ENCODE measurements at places on chromosomes 5 and 9. TPM values are rescaled to one million over a fixed set of nuclear protein-coding genes. Genes with fewer than 3 reads are reported as not detected.

PFN3 gene
- total RNA-seq, result not detected

INSL6 gene
- total RNA-seq, result not detected

PPP2R2B gene
- total RNA-seq, result 2.4 TPM

PDGFRB gene
- 0.66 TPM for total RNA-seq

SEC24A gene
- 5.6 TPM for total RNA-seq

GRIN3A gene
- not detected for total RNA-seq

VCAN gene
- 6.7 TPM for total RNA-seq

PCDHGB1 gene
- not detected for total RNA-seq

TMEM252 gene
- not detected for total RNA-seq

P4HA2 gene
- total RNA-seq, result 38.7 TPM

IER5L gene
- 46.1 TPM for total RNA-seq

ACTBL2 gene
- total RNA-seq, result 0.12 TPM

PALM2AKAP2 gene
- total RNA-seq, result 1.2 TPM

PCDHGB5 gene
- 10.3 TPM for total RNA-seq

FNBP1 gene
- 39.6 TPM for total RNA-seq

DNA sequence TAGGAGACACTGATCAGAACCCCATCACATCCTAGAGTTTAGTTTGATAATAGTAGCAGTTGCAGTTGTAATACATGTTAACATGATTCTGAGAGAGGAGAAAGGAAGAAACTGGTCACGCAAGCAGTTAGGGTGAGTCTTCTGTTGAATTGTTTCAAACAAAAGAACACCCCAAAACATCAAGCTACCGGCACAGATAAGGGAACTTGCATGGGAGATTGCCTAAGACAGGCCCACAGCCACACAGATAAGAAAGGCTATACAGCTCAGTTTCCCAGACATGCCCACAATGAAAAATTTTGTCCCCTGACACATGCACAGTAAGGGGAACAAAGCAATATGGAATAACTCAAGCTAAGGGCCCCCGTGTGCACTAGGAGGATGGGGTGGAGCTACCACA lies 15.9 kb downstream of the HSPB3 start:
- H3K27me3 ChIP-seq, result no peaks in the 10 kb centered on the region
- H3K4me3 ChIP-seq, result no peak overlapping the region
- no peak overlapping the region for H3K27ac ChIP-seq

- no peak for DNase-seq
- H3K4me3 ChIP-seq, result no peak overlapping the region
- H3K36me3 ChIP-seq, result no peaks in the 10 kb centered on the region
- H3K27me3 ChIP-seq, result no peaks in the 10 kb centered on the region
- H3K27ac ChIP-seq, result no peak overlapping the region
Observed at GRCh38 chr9:91677331-91677730, 253.7 kb upstream of the NFIL3 start.

DNA sequence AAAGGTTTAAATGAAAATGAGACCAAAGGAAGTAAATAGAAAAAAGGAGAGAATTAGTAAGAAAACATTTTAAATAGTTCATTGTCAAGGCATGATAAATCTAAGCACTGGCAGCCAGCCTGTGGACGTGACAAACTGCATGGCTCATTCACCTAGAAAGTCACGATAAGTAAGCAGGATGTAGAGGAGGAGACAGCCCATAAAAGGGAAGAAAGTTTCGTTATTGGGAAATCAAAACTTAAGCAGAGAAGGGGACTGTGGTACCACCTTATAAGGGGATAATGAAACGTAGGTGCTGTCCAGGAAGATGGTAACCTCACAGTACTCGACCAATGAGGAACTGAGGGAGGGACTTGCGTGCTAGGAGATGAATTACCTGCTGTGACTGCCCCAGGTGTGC lies 494.5 kb upstream of the GRAMD2B start:
- H3K27me3 ChIP-seq, result no peaks in the 10 kb centered on the region
- no peaks in the 10 kb centered on the region for H3K36me3 ChIP-seq
- no peak overlapping the region for H3K4me3 ChIP-seq
- H3K4me1 ChIP-seq, result peaks cover 8% of the 10 kb centered on the region

- H3K36me3 ChIP-seq, result no peaks in the 10 kb centered on the region
- H3K27me3 ChIP-seq, result no peaks in the 10 kb centered on the region
- peaks cover 30% of the 10 kb centered on the region for H3K4me1 ChIP-seq
- H3K4me3 ChIP-seq, result no peak overlapping the region
- DNase-seq, result no peak
Observed at GRCh38 chr5:34002629-34003328, 5.1 kb downstream of the AMACR start.

GRCh38 chr5:115657881-115658233 lies 32.0 kb upstream of the TMED7 start:
- peaks cover 21% of the 10 kb centered on the region for H3K4me1 ChIP-seq
- no peak overlapping the region for H3K4me3 ChIP-seq
- peaks cover 19% of the 10 kb centered on the region for H3K27me3 ChIP-seq
- peak; percentile 85 for DNase-seq

GRCh38 chr5:55852503-55852902 lies 1.3 kb downstream of the IL31RA start:
- H3K4me3 ChIP-seq, result no peak overlapping the region
- DNase-seq, result no peak
- no peaks in the 10 kb centered on the region for H3K36me3 ChIP-seq
- H3K27ac ChIP-seq, result no peak overlapping the region

GRCh38 chr5:102895976-102896375 lies 140.9 kb downstream of the PAM start:
- no peak overlapping the region for H3K27ac ChIP-seq
- no peaks in the 10 kb centered on the region for H3K4me1 ChIP-seq
- no peaks in the 10 kb centered on the region for H3K27me3 ChIP-seq
- no peak overlapping the region for H3K4me3 ChIP-seq
- DNase-seq, result no peak
- H3K36me3 ChIP-seq, result no peaks in the 10 kb centered on the region

- H3K4me3 ChIP-seq, result peak overlapping the region; percentile 81
- peak; percentile 30 for DNase-seq
- H3K27ac ChIP-seq, result no peak overlapping the region
- no peaks in the 10 kb centered on the region for H3K36me3 ChIP-seq
- no peaks in the 10 kb centered on the region for H3K4me1 ChIP-seq
Observed at GRCh38 chr9:29212397-29213387, 1639.4 kb upstream of the C9orf72 start.

DNA sequence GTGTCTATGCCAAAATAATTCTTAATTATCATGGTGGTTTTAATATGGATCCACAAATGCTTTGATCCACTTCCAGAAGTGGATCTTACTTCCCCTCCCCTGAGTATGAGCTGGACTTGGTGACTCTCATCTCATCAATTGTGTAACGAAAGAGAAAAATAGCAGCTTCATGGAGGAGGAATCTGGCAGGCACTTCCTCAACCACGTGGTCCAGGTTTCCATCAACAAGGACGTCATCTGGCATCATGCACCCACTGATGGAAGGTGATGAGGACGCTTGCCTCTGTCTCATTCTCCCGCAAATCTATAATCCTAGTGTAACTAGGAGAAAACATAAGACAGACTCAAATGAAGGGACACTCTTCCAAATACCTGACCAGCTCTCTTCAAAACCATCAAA lies 54.6 kb upstream of the S1PR3 start:
- H3K27ac ChIP-seq, result no peak overlapping the region
- H3K4me3 ChIP-seq, result no peak overlapping the region
- no peak for DNase-seq
- H3K36me3 ChIP-seq, result no peaks in the 10 kb centered on the region

GRCh38 chr9:70036641-70037040 lies 7.0 kb upstream of the MAMDC2 start:
- peaks cover 3% of the 10 kb centered on the region for H3K4me1 ChIP-seq
- no peak overlapping the region for H3K27ac ChIP-seq
- DNase-seq, result no peak
- H3K27me3 ChIP-seq, result no peaks in the 10 kb centered on the region

GRCh38 chr5:123207852-123208251 lies 118.8 kb downstream of the PRDM6 start:
- H3K36me3 ChIP-seq, result no peaks in the 10 kb centered on the region
- H3K4me3 ChIP-seq, result no peak overlapping the region
- no peak for DNase-seq
- no peak overlapping the region for H3K27ac ChIP-seq

DNA sequence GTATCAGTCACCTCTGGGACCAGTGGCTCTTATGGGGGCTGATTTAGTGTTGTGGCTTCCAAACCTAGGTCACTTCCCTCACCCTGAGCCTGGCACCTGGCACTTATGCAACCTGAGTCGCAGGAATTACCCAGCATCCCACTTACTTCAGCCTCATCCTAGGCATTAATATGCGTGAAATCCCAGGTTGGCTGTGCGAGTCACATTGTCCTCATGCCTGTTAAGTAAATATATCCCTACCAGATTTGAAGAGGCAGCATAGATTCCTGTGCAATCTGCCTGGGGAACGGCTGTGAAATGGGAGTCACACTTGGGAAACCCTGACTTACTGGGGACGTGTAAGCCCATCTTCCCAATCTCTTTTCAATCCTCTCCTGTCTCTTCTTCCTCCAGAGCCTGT lies 42.7 kb upstream of the AKNA start:
- no peaks in the 10 kb centered on the region for H3K27me3 ChIP-seq
- DNase-seq, result peak; percentile 44
- no peak overlapping the region for H3K27ac ChIP-seq
- no peaks in the 10 kb centered on the region for H3K36me3 ChIP-seq

GRCh38 chr5:57986761-57987341 lies 473.0 kb downstream of the PLK2 start:
- no peak overlapping the region for H3K27ac ChIP-seq
- H3K4me3 ChIP-seq, result no peak overlapping the region
- H3K4me1 ChIP-seq, result peaks cover 22% of the 10 kb centered on the region
- H3K27me3 ChIP-seq, result no peaks in the 10 kb centered on the region
- no peaks in the 10 kb centered on the region for H3K36me3 ChIP-seq
- DNase-seq, result peak; percentile 39

GRCh38 chr5:106415541-106415940 lies 1255.2 kb downstream of the EFNA5 start:
- no peaks in the 10 kb centered on the region for H3K27me3 ChIP-seq
- H3K4me3 ChIP-seq, result no peak overlapping the region
- 0 out of 2 replicates have a peak, but pooled peaks cover 3% of the 10 kb centered on the region for H3K4me1 ChIP-seq
- peak; percentile 55 for DNase-seq
- H3K27ac ChIP-seq, result no peak overlapping the region
- no peaks in the 10 kb centered on the region for H3K36me3 ChIP-seq

DNA sequence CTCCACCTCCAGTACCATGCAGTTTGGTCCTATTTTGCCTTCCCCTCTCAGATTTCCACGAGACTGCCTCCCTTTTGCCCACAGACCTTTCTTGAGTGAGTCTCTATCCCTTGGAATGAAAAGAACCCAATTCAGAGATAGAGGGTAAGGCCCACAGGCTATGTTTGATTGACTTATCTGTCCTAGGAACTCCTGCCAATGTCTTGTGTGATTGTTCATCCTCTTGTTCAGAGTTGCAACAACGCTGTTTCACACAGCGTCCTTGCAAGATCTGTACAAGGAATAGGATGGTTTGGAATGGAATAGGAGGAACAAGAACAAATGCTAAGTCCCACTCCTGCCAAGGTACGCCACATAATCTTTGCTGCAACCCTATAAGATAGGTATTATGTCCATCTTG lies 142.2 kb upstream of the ABCA1 start:
- no peak overlapping the region for H3K4me3 ChIP-seq
- peak; percentile 24 for DNase-seq
- peak overlapping the region; percentile 85 for H3K27ac ChIP-seq
- no peaks in the 10 kb centered on the region for H3K27me3 ChIP-seq
- peaks cover 46% of the 10 kb centered on the region for H3K4me1 ChIP-seq

- peaks cover 43% of the 10 kb centered on the region for H3K4me1 ChIP-seq
- no peak overlapping the region for H3K27ac ChIP-seq
- H3K27me3 ChIP-seq, result no peaks in the 10 kb centered on the region
- H3K4me3 ChIP-seq, result no peak overlapping the region
- H3K36me3 ChIP-seq, result no peaks in the 10 kb centered on the region
Observed at GRCh38 chr5:39628348-39628747, 203.6 kb upstream of the DAB2 start.

DNA sequence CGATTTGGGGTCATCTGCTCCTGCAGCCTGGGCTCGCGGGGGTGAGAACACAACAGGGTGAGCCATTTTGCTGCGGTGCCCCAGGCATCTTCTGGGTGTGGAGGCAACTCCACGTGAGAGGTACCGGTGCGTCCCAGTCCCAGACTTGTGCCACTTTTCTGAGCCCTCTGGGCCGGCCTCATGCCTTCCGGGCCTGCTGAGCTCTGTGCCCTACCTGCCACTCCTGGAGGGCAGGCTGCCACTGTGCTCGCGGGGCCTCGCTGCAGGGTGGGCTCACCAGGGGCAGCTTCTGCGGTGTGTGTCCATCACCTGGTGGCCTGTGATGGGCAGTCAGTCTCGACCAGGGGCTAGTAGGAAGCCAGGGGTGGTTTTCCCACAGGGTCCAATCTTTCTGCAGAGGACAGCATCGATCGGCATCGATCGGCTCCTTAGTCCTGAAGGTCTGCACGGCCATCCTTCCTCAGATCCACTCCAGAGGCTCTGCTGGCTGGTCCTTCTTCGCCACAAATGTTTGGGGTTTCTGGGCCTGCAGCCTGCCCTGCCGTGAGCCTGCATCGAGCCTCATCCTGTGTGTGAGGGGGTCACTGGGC lies 22.6 kb downstream of the IRX4 start:
- H3K4me1 ChIP-seq, result no peaks in the 10 kb centered on the region
- no peaks in the 10 kb centered on the region for H3K36me3 ChIP-seq
- DNase-seq, result no peak
- no peak overlapping the region for H3K4me3 ChIP-seq

DNA sequence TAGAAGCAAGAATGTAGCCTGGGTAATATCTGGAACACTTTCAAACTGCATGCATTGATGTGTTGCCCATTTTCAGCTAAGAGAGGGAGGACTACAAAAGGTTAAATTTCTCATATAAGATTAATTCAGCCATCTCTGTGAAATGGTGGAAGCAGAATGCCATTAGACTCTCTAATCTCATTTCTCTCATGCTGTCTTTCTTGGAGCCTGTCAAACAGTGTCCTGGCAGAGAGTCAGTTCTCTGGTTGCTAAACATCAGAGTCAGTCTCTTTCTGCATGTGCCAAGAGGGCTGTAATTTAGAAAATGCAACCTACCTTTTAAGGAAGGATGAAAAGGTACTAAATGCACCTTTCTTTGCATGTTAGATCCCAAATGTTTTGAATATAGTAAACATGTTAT lies 910 bp upstream of the GARNL3 start:
- H3K4me3 ChIP-seq, result no peak overlapping the region
- no peaks in the 10 kb centered on the region for H3K36me3 ChIP-seq
- H3K27me3 ChIP-seq, result no peaks in the 10 kb centered on the region
- no peaks in the 10 kb centered on the region for H3K4me1 ChIP-seq
- no peak overlapping the region for H3K27ac ChIP-seq

GRCh38 chr5:68200288-68200687 lies 15.3 kb upstream of the PIK3R1 start:
- no peaks in the 10 kb centered on the region for H3K4me1 ChIP-seq
- no peak overlapping the region for H3K27ac ChIP-seq

GRCh38 chr5:53784596-53784995 lies 224.2 kb downstream of the NDUFS4 start:
- no peaks in the 10 kb centered on the region for H3K36me3 ChIP-seq
- no peak for DNase-seq
- no peak overlapping the region for H3K4me3 ChIP-seq
- no peak overlapping the region for H3K27ac ChIP-seq

- no peak overlapping the region for H3K4me3 ChIP-seq
- no peak overlapping the region for H3K27ac ChIP-seq
- H3K27me3 ChIP-seq, result no peaks in the 10 kb centered on the region
- peaks cover 10% of the 10 kb centered on the region for H3K4me1 ChIP-seq
- H3K36me3 ChIP-seq, result no peaks in the 10 kb centered on the region
- peak; percentile 10 for DNase-seq
Observed at GRCh38 chr9:306907-307306, 92.2 kb downstream of the DOCK8 start.
